ENCODE measurements at places on chromosomes 12 and 14.

DNA sequence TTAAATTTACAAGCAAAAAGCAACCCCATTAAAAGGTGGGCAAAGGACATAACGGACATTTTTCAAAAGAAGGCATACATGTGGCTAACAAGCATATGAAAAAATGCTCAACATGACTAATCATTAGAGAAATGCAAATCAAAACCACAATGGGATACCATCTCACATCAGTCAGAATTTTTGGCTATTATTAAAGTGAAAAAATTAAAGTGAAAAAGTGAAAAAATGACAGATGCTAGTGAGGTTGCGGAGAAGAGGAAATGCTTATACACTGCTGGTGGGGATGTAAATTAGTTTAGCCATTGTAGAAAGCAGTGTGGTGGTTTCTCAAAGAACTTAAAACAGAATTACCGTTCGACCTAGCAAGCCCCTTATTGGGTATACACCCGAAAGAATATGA lies 7.9 kb downstream of the OTOGL start:
- no peak for DNase-seq

- DNase-seq = no peak
Observed at GRCh38 chr12:15956413-15957185, 45.5 kb downstream of the DERA start.

GRCh38 chr12:69204191-69204590 lies 35.2 kb upstream of the CPSF6 start:
- no peak for DNase-seq

GRCh38 chr14:30077946-30078345 lies 150.3 kb upstream of the PRKD1 start:
- no peak for DNase-seq

DNA sequence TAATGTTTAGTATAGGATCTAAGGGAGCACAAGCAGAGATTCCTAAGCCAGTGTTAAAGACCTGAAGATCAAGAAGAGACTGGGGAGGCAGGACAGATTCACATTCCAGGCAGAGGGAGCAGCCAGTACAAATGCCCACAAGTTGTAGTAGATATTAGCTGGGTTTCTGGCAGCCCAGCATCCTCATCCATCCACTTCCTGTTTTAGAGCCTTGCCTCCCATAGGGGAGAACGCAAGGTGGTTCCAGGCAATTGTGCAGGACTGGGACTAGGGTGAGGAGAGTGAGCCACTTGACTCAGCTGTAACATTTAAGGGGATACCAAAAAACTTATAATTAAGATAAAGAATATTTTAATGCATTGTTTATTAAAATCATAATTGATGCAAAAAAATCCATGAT lies 71.3 kb upstream of the PSMA6 start:
- DNase-seq = no peak

GRCh38 chr14:49581209-49582112 lies 4.7 kb downstream of the RPS29 start:
- no peak for DNase-seq

GRCh38 chr14:28436821-28437220 lies 329.8 kb upstream of the FOXG1 start:
- no peak for DNase-seq

DNA sequence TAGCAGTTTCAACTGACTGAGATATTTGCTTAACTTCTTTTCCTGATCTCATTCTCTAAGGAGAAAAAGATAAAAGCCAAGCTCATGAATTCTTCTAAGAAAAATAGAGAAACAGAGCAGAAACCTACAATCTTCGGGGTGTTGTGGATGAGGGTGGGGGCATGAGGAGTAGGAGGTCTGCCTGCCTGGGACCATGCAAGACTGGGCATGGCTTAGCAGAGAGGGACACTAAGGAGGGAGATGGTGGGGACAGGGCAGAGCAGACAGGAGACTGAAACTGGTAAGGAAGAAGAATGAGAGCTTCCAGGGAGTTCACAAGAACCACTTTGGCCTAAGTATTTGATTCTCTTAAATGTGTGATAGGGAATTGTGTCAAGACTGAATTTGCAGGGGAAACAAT lies 188.0 kb downstream of the CFAP54 start:
- DNase-seq = no peak

DNA sequence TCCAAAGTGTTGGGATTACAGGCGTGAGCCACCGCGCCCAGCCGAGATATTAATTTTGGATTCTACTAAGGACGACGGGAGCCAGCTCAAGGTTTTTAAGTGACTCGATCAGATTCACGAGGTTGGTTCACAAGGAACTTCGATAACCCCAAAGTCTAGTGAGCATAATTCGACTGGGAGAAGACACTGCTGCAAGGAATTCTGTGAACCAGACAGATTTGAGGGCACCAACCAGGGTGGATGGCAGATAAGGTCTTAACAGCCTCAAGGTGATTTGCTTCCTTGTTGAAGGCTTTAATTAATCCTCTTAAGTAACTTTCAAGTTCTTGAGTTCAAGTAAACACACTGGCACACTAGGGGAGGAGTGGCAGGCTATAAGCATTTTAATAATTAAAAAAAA lies 1.1 kb upstream of the KLHDC2 start:
- no peak for DNase-seq

DNA sequence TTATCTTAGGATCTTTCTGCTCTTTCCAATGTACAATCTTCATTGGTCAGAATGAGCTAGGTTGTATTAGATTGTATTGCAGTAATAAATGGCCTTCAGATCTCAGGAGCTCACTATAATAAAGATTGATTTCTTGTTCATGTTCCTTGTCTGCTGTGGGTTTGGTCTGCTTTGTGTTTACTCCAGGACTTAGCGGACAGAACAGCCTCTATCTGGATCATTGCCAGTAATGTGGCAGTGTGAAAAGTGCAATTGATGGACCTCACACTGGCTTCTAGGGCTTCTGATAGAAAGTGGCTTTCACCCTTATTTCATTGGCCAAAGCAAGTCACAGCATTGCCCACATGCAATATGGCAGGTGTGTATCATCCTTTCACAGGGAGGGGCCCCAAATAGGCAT lies 81.2 kb downstream of the BTG1 start:
- no peak for DNase-seq

- DNase-seq = no peak
Observed at GRCh38 chr12:98653866-98654493, 8.9 kb downstream of the APAF1 start.

DNA sequence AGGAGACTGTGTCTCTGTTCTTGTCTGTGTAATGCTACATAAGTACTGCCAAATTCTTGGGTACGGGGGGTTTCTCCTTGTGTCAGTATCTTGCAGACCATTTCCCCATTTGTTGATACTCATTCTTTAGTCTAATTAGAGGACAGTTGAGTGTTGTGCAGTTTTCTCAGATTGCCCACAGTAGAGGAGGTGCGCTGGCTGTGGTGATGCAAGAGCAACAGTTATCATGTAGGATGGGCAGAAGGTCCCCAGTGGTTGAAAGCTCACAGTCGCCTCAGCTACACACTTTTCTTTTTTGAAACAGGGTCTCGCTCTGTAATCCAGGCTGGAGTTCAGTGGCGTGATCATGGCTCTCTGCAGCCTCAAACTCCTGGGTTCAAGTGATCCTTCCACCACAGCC lies 37.8 kb upstream of the ATP2A2 start:
- no peak for DNase-seq

GRCh38 chr12:112756918-112757317 lies 34.6 kb upstream of the RPH3A start:
- no peak for DNase-seq

- DNase-seq = no peak
Observed at GRCh38 chr12:3231399-3231876, 154.3 kb downstream of the TSPAN9 start.

GRCh38 chr14:30443368-30444007 lies 115.5 kb upstream of the G2E3 start:
- no peak for DNase-seq

- no peak for DNase-seq
Observed at GRCh38 chr12:8702159-8702558, 4.4 kb downstream of the RIMKLB start.

DNA sequence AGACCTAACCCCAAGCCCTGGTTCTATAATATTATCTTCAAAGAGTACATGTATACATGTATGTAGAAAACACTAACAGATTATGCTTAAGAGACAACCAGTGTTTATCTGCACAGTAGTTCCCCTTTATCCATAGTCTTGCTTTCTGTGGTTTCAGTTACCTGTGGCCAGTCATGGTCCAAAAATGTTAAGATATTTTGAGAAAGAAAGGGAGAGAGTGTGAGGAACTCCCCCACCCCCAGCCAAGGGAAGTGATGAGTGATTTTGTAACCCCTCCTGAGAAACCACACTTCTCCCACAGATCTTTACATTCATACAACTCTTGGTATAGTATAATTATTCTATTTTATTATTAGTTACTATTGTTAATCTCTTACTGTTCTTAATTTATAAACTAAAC lies 77.3 kb upstream of the CNTN1 start:
- no peak for DNase-seq

DNA sequence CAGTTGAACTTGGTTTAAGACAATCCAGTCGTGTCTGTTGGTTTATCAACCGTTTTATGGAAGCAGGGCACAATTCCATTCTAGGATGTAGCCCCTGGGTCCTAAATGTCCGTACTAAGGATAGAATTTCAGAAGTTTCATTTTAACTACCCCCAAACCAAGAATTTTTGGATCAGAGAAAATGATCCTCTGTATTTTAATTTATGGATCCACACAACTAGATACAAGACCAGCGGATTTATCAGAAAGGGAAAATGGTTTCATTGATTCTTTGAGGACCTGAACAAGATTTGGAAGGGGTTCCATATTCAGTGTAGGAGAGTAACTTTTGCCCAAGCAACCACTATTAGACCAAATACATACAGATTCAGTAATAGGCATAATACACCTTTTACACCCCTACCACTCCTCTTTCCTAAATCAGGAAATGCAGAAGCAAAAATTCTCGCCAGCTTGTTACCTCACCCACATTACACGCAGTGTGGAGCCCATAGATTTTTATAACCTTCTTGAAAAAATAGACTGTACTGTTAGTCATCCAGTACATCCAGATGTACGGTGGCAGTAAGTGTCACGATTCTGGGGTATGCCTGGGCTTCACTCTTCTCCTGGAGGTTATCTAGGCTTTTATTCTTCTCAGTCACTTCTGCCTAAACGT lies 1.4 kb upstream of the FBXL14 start:
- DNase-seq = no peak
